ENCODE measurements at places on chromosomes 3 and 15.
A peak's percentile ranks its signal among the peaks of the same experiment; 100 is the strongest.

DNA sequence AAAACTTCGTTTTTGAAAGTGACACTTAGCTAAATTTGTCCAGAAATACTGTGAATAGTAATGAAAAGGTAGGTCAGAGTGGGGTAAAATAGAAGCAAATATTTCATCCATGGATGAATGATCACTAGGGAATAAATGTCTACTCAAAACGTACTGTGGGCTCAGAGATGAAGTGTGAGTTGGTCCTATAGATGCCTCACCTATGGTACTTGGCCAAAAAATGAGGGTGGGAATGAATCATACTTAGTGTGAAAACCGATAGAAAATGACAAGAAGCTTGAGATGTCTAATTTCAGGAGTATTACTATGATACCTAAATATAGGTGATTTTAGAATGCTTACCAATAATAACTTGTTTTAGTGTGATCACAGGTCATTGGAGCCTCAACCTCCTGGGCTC lies 155.9 kb downstream of the GMNC start:
- no peak for DNase-seq

DNA sequence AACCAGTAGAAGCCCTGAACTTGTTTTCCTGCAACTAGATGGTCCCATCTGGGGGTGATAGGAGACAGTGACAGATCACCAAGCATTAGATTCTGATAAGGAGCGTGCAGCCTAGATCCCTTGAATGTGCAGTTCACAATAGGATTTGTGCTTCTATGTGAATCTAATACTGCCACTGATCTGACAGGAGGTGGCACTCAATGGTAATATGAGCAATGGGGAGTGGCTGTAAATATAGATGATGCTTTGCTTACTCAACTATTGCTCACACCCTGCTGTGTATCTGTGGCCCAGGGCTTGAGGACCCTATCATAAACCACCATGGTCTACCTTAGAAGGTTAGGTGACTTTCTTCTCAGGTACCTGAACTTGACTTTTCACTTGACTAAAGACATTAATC lies 417.1 kb upstream of the ARHGEF26 start:
- DNase-seq = no peak

DNA sequence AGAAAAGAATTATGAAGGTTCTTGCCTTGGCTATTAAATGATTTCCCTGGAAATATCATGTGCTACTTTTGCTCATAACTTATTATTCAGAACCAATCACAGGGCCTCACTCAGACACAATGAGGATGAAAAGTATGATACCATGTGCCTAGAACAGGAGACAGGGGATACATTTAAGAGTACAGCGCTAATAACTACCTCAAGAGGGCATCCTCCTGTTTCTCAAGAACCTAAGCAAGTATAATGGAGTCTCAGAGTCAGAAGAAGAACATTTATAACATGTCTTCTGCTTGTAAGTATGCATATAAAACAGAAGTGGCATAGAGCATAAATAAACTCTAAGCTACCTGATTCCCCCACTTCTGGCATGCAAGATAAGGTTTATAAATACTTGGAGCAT lies 125.4 kb upstream of the MME start:
- DNase-seq = no peak

- DNase-seq = no peak
Measured at GRCh38 chr3:38542401-38543298, 46.5 kb downstream of the EXOG start.

GRCh38 chr3:106688464-106688863 lies 688.8 kb upstream of the CCDC54 start:
- no peak for DNase-seq

DNA sequence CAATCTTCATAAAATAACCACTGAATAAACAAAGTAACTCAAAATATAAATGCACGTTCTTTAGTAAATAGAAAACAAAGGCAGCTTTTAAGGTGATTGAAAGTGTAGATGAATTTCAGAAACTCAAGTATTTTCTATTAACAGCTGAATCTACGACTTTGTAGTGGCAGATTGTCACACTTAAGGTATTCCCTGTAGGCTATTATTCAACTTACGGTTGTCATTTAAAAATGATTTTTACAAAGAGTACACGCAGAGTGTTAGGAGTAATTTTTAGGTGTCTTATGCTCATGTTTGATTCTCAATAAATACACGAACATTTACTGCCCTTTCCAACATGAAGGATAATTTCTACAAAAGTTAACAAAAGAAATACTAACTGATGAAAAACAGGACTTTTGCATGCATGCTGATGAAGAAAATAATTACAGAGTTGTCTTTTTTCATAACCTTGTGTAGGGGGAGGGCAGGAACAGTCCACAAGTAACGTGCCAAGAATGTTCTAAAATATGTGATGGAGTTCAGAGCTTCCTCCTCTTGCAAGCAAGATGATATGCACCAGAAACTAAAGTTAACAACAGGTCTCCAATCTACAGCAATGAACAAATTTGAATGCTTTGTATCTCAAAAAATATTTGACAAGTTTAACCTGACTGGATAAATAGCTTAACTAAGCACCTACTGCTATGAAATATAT lies 16.7 kb downstream of the DCBLD2 start:
- DNase-seq = no peak

DNA sequence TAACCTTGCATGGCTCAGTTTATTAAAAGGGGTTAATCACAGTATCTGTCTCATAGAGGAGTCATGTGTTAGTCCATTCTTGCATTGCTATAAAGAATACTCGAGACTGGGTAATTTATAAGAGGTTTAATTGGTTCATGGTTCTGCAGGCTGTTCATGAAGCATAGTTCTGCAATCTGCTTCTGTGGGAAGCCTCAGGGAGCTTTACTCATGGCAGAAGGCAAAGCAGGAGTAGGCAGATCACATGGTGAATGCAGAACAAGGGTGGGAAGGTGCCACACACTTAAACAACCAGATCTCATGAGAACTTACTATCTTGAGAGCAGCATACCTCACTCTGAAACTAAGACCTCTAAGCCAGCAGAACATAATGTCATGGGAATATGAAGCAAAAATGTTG lies 42.2 kb upstream of the PTX3 start:
- DNase-seq = no peak

GRCh38 chr3:61890167-61890566 lies 328.8 kb downstream of the PTPRG start:
- DNase-seq = no peak

DNA sequence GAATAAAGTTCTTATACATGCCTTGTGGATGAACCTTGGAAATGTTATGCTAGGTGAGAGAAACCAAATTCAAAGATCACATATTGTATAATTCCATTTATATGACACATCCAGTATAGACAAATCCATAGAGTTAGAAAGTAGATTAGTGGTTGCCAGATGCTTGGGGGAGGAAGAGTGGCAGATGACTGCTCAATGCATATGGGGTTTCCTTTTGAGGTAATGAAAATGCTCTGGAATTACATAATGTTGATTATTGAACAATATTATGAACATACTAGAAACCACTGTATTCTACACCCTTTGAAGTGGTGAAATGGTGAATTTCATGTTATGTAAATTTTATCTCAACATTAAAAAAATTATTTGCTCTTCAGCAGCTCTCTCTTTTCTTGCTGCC lies 100.8 kb downstream of the DHX36 start:
- no peak for DNase-seq

GRCh38 chr3:109702976-109703375 lies 365.6 kb upstream of the DPPA4 start:
- no peak for DNase-seq

DNA sequence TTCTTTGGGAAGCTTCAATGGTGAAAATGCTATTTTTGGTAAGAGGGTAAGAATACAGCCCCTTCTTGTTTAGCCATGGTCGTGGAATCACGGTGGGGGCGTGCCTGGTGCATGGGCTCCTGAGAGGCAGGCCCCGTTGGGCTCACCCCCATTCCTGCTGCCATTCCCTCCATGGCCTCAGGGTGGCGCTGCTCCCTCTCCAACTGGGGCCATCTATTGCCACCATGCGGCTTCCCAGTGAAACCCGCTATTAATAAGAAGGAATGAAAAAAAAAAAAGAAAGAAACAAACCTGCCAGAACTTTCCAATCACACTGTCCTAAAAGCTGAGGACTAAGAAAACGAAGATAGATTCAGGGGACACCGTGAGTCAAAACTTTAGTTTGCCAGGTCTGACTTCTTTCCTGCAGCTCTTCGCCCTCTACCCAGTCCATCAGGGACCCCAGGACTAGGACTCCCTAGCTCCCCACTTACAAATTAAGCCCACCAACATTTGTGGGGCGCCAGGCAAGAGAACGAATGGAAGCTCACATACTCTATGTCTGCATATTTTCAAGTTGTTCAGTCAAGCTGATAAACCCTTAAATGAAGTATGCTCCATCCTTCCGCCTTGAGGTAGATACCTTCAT lies 30.6 kb upstream of the ABHD2 start:
- peak; percentile 75 for DNase-seq

- DNase-seq = peak; percentile 66
Measured at GRCh38 chr15:101088788-101089578, 162.9 kb downstream of the CHSY1 start.

- DNase-seq = no peak
Measured at GRCh38 chr15:39301589-39301999, 279.3 kb upstream of the THBS1 start.

DNA sequence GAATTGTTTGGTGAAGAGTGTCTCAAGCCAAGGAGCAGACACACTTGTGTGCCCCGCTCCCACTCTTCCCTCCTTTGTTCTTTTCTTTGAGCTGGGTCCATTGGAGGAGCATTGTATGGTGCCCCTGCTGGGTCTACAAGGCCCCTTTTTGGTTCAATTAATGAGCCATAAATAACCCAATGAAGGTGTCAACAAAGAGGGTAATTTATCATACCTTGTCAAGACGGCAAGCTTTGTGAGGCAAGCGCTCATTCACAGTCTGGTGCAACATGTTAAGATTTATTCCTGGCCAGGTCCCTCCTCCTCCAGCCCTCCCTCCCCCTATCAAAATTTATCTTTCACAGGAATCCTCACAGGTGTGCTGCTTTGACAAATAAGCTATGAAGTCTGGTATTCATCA lies 300.1 kb downstream of the RORA start:
- DNase-seq = no peak

GRCh38 chr3:174441588-174442301 lies 417.4 kb upstream of the NAALADL2 start:
- no peak for DNase-seq

- no peak for DNase-seq
Measured at GRCh38 chr3:110495201-110495927, 576.3 kb upstream of the NECTIN3 start.

DNA sequence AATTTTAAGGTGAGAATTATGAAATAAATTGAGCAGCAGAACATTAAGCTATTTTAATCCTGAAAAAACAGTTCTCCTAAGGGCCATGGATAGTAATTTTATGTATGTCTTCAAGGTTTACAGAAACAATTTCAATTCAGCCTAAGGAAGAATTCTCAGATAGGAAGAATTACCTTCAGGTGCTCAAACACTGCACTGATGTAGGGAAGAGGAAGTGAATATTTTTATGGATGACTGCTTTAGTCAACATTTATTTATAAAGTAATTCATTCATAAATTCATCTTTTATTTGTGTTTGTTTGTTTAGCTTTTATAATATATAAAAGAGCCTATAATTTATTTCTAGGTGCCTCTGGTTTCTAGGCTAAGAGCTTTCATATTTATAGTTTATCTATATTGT lies 620.7 kb downstream of the NAALADL2 start:
- no peak for DNase-seq

GRCh38 chr15:69360642-69361041 lies 53.5 kb upstream of the KIF23 start:
- DNase-seq = no peak

DNA sequence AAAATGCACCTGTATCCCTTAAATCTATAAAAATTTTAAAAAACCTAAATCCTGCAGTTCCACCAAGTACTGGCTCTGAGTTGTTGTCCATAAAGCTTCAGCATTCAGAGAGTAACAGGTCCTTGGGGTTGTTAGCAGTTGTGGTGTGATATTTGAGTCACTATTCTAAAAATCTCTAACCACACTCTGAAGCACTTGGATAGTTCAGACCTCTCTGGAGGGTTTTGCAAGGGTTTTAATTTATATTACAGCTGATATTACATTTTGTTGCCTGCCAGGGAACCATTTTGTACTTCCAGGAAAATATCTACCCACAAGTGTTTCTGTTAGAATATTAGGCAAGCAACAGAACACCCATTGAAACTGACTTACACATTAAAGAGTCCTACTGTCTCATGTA lies 255.6 kb downstream of the TBL1XR1 start:
- no peak for DNase-seq

DNA sequence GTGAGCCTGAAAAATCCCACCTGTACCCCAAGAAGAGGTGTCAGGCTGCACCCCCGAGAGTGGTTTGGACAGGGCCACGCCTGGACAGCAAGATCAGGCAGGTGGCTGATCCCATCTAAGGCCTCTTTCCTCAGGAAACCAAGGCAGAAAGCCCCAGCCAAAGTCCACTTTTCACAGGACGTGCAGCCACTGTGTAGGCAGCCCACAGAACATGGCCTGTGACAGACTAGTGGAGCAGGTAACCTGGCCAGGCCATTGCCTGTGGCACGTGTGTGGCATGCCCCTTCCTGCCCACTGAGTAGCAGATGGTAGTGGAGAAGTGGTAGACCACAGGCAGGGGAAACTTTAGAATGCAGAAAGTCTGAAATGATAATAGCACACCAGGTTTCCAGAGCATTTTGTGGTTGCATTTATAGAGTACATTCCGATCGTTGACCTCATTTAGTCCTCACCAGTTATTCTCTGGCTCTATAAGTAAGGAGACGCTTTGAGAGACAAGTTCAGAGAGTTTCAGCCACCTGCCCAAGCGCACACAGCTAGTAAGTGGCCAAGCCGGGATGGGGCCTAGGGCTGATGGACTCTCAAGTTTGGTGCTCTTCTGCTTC lies 68.7 kb downstream of the AAGAB start:
- DNase-seq = no peak

DNA sequence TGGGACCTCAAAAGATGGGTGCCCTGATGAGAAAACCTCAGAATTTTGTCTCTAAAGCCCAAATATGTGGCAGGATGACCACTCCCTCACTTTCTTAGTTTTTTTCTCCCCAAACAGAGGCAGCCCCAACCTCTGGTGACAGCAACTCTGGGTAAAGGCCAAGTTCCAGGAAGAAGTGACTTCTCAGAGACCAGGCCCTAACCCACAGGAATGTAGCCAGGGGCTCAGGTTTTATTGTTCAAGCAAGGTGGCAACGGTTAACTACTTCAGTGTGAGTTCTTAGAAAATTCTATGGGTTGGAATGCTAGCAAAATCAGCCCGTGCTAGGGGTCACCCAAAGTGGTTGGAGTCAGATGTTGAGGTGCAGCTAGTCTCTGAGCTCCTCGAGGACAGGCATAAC lies 5.1 kb upstream of the DNAJA4 start:
- no peak for DNase-seq

- DNase-seq = no peak
Measured at GRCh38 chr15:73593304-73594074, 39.7 kb downstream of the NPTN start.

GRCh38 chr3:31802981-31803740 lies 177.9 kb downstream of the OSBPL10 start:
- no peak for DNase-seq

GRCh38 chr3:143737065-143737464 lies 111.2 kb downstream of the SLC9A9 start:
- no peak for DNase-seq

DNA sequence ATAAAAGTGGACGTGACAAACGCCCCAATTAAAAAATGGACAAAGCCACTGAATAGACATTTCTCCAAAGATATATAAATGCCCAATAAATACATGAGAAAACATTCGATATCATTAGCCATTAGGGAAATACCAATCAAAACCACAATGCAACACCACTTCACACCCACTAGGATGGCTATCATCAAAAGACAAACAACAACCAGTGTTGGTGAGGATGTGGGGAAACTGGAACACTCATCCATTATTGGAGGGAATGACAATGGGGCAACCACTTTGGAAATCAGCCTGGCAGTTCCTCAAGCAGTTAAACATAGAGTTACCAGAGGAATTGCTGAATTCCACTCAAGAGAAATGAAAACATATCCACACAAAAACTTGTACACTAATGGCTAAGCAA lies 32.4 kb upstream of the FGD5 start:
- DNase-seq = no peak
